Thyroid gland (tissue), 4 donors: ENCODE measurements at places on chromosomes 6 and 20. TPM values are rescaled to one million over a fixed set of nuclear protein-coding genes. Genes with fewer than 3 reads are reported as not detected.
A peak's percentile ranks its signal among the peaks of the same experiment; 100 is the strongest.

The TP53RK gene
- 26.0 TPM for total RNA-seq

The HAO1 gene
- total RNA-seq: not detected

The GHRH gene
- total RNA-seq: not detected

The ASIP gene
- not detected for total RNA-seq

- DNase-seq: no peak
- no peaks in the 10 kb centered on the region for H3K27me3 ChIP-seq
Observed at GRCh38 chr6:7122684-7123083, 14.9 kb downstream of the RREB1 start.

GRCh38 chr6:112033791-112034615, 19.9 kb upstream of the CCN6 start:
- DNase-seq: no peak
- peak overlapping the region; percentile 64 for H3K27ac ChIP-seq
- H3K4me1 ChIP-seq: peaks cover 19% of the 10 kb centered on the region
- no peaks in the 10 kb centered on the region for H3K27me3 ChIP-seq

- H3K27ac ChIP-seq: no peak overlapping the region
- DNase-seq: no peak
- peaks cover 16% of the 10 kb centered on the region for H3K27me3 ChIP-seq
- H3K4me3 ChIP-seq: no peak overlapping the region
Observed at GRCh38 chr6:108121612-108122011, 44.2 kb upstream of the NR2E1 start.

- H3K4me1 ChIP-seq: no peaks in the 10 kb centered on the region
- DNase-seq: no peak
- no peak overlapping the region for H3K27ac ChIP-seq
Observed at GRCh38 chr6:14875481-14876063, 370.3 kb upstream of the JARID2 start.

DNA sequence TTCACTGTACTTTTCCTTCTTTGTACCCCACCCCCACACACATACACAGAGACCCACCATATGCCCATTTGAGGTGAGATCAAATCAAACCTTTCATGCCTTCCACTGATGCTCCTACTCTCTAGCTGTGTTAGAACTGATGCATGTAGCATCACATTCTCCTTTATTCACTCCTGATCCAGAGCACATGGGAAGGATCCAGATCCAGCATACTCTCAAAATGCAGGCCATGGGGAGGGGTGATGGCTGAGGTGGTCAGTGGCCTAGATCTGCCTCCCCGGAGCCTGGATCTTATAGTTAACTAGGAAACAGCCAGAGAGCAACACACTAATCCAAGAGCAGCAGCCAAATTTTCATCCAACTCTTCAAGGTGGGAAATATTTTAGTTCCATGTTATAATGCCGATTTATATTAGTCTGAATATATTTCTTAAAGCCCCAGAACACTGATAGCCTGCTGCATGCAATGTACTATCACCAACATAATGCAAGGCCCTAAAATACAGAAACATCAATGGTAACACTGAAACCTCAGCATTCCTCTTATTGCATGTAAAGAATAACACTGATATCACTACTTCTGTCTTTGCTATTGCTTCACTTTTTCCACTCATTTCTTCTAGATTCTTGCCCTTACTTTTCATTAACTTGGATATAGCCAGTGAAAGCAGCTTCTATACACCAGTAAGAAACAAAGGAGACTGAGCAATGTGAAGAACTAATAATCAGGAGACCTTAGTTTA, 126.8 kb upstream of the BEND6 start:
- no peak overlapping the region for H3K4me3 ChIP-seq
- H3K27me3 ChIP-seq: no peaks in the 10 kb centered on the region
- no peak overlapping the region for H3K27ac ChIP-seq

- H3K4me1 ChIP-seq: no peaks in the 10 kb centered on the region
- no peaks in the 10 kb centered on the region for H3K36me3 ChIP-seq
- no peak for DNase-seq
- H3K27me3 ChIP-seq: no peaks in the 10 kb centered on the region
- H3K4me3 ChIP-seq: no peak overlapping the region
Observed at GRCh38 chr6:38483526-38483925, 156.2 kb downstream of the BTBD9 start.

DNA sequence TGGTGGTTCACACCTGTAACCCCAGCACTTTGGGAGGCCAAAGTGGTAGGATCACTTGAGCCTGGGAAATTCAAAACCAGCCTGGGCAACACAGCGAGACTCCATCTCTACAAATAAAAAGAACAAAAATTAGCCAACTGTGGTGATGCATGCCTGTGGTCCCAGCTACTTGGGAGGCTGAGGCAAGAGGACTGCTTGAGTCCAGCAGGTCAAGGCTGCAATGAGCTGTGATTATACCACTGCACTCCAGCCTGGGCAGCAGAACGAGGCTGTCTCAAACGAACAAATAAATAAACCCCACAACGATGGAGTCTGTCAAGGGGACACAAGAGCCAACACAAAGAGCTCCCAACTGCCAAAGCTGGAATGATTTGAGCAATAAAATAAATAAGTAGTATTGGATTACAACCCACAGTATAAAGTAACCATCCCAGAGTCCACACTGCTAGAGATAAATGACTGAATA, 13.5 kb downstream of the ZMYND8 start:
- peaks cover 13% of the 10 kb centered on the region for H3K4me1 ChIP-seq
- H3K36me3 ChIP-seq: no peaks in the 10 kb centered on the region
- DNase-seq: no peak
- no peaks in the 10 kb centered on the region for H3K27me3 ChIP-seq

GRCh38 chr6:33375143-33375671, 16.4 kb upstream of the KIFC1 start:
- peak overlapping the region; percentile 96 for H3K27ac ChIP-seq
- no peaks in the 10 kb centered on the region for H3K36me3 ChIP-seq
- no peak overlapping the region for H3K4me3 ChIP-seq
- H3K4me1 ChIP-seq: peaks cover 54% of the 10 kb centered on the region
- DNase-seq: peak; percentile 92

- no peaks in the 10 kb centered on the region for H3K36me3 ChIP-seq
- H3K27me3 ChIP-seq: no peaks in the 10 kb centered on the region
- peak; percentile 24 for DNase-seq
- no peaks in the 10 kb centered on the region for H3K4me1 ChIP-seq
- no peak overlapping the region for H3K27ac ChIP-seq
Observed at GRCh38 chr20:42082611-42083010, 464.4 kb upstream of the CHD6 start.

DNA sequence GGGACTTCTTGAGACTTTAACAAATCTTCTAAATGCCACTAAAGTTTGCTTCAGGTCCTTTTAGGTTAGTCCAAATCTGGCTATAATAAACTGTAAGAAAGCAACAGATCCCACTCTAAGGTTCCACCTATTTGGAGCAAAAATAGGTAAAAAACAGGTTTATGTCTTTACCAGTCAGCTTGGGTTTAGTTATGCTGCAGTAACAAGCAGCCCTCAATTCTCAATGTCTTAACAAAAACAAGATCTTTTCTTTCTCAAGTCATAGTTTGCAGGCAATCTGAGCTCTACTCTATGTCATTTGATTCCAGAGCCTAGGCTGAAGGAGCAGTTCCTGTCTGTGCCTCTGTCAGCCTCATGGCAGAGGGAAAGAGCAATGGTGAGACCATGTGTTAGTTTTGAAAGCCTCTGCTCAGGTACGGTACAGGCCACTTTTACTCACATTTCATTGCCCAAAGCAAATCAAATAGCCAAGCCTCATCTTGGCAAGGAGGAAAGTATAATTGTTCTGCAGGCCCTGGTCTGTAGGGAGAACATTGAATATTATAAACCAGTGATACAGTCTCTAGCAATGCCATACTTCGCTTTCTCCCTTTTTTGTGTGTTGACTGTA, 108.6 kb downstream of the CD83 start:
- H3K4me1 ChIP-seq: peaks cover 22% of the 10 kb centered on the region
- DNase-seq: no peak
- no peaks in the 10 kb centered on the region for H3K36me3 ChIP-seq
- H3K4me3 ChIP-seq: no peak overlapping the region

DNA sequence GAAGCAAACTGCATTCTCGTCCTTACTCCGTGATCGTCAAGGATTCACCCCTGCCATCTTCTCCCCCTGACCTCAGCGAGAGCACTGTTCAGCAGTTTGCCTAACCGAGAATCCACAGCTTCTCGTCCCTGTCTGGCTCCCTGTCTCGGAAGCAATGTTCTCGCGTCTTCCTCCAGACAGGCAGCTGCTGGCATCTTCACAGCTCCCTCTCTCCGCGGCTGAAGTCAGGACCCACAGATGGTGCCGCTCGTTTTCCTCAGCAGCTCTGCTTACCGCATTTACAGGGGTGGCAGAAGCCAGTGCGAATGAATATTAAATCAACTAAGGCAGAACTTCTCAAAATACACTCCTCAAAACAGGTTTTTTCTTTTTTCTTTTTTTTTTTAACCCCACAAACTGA, 18.9 kb upstream of the SLC22A2 start:
- H3K36me3 ChIP-seq: no peaks in the 10 kb centered on the region
- H3K27ac ChIP-seq: no peak overlapping the region
- no peak for DNase-seq
- H3K4me3 ChIP-seq: no peak overlapping the region

DNA sequence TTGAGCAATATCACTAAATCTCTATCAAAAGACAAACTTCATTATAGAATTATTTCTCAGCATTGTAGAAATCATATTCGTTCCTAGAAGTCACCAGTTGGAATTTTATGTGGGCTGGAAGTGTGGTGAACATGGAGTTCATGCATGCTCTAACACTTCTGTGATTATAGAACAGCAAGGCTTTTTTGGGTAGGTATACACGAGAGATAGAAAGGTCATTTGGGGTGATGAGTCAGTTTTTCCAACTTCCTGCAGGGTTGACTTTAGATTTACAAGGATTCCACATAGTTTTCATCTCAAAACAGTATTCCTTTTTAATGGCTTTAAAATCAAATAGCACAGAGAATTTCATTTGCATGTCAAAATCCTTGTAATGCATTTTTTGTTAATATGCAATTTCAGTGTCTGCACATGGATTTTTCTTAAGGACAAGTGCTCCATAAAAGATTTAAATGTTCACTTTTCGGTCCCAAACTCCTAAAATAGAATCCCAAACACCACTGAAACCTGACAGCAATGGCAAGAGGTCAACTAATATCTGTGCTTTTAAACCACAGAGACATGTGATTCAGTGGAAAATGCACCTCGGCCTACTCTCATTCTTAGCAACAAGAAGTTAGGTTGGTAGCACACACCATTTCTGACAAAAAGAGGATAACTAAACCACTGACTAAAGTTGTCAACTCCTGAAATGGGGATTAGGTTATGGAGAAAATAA, 211.0 kb downstream of the MOXD1 start:
- H3K27ac ChIP-seq: no peak overlapping the region
- H3K4me1 ChIP-seq: no peaks in the 10 kb centered on the region
- DNase-seq: no peak
- no peaks in the 10 kb centered on the region for H3K27me3 ChIP-seq

DNA sequence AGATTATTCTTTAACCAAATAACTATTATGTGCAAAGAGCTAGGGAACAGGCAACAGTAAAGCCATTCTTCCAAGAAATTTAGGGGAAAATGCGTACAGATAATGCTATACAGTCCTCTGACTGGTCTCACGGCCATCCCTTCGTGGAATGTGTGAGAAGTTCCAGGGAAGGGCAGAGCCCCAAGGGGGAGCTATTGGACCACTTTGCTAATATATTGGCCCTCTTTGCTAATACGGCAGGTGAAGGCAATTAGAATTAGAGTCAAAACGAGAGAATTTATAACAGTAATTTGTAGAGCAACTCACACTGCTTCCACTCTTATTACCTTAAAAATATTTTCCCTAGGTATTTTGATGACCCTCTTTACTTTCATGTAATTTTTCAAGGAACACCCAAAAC, 140.4 kb downstream of the IMPG1 start:
- no peak for DNase-seq
- H3K4me1 ChIP-seq: no peaks in the 10 kb centered on the region
- H3K36me3 ChIP-seq: no peaks in the 10 kb centered on the region
- H3K27ac ChIP-seq: no peak overlapping the region
- H3K4me3 ChIP-seq: no peak overlapping the region

GRCh38 chr20:62776692-62777527, 19.4 kb upstream of the MRGBP start:
- no peaks in the 10 kb centered on the region for H3K36me3 ChIP-seq
- peaks cover 17% of the 10 kb centered on the region for H3K4me1 ChIP-seq
- H3K27ac ChIP-seq: no peak overlapping the region
- no peaks in the 10 kb centered on the region for H3K27me3 ChIP-seq
- DNase-seq: peak; percentile 20

- H3K4me3 ChIP-seq: no peak overlapping the region
- DNase-seq: no peak
- H3K36me3 ChIP-seq: no peaks in the 10 kb centered on the region
- peaks cover 8% of the 10 kb centered on the region for H3K4me1 ChIP-seq
Observed at GRCh38 chr6:167676666-167677421, 149.9 kb upstream of the AFDN start.

GRCh38 chr6:82251942-82252341, 4.4 kb upstream of the IBTK start:
- no peak overlapping the region for H3K4me3 ChIP-seq
- H3K27me3 ChIP-seq: no peaks in the 10 kb centered on the region
- no peaks in the 10 kb centered on the region for H3K36me3 ChIP-seq
- peaks cover 9% of the 10 kb centered on the region for H3K4me1 ChIP-seq

DNA sequence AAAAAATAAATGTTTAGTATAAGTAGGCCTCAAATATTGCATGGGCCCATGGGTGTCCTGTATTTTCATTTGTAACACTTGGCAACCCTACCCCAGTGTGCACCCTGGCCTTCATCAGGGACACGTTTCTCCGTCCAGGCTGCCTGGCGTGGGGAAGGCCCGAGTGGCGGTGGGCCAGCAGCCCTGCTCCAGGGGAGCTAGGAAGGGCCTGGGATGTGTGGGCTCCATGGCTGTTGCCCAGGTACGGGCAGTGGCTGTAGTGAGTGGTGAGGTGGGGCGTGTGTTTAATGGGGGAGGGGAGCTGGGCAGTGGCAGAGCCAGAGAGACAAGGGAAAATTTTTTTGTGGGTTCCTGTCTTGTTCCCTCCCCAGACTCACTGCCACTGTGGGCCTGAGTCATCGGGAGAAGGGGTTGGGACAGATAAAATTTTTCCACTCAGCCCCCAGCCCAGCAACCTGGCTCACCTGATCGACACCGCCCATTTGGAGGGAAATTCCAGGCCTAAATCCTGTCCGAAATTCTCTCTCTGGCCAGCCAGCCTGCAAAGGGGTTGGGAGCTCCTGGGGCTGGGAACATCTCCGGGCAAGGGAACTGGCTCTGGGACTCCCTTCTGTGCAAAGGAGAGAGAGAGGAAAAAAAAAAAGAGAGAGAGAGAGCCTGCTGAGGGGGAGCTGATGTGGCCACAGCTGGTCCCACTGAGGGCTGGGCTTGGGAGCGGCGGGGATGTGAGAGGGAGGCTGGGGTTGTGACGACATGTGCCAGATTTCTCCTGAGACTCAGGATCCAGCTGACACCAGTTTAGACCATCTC, 32.5 kb upstream of the VEGFA start:
- no peak for DNase-seq
- H3K4me1 ChIP-seq: peaks cover 37% of the 10 kb centered on the region
- no peak overlapping the region for H3K4me3 ChIP-seq
- no peaks in the 10 kb centered on the region for H3K36me3 ChIP-seq
